ENCODE measurements at places on chromosomes 4 and X. TPM values are rescaled to one million over a fixed set of nuclear protein-coding genes. Genes with fewer than 3 reads are reported as not detected.
A peak's percentile ranks its signal among the peaks of the same experiment; 100 is the strongest.

- H3K4me1 ChIP-seq, result peaks cover 22% of the 10 kb centered on the region
- no peak for DNase-seq
- no peak overlapping the region for H3K27ac ChIP-seq
- peaks cover 22% of the 10 kb centered on the region for H3K36me3 ChIP-seq
- H3K27me3 ChIP-seq, result no peaks in the 10 kb centered on the region
- no peak overlapping the region for H3K4me3 ChIP-seq
Observed at GRCh38 chrX:65532016-65532415, 2.6 kb downstream of the LAS1L start.

GRCh38 chr4:153573221-153573620 lies 107.1 kb downstream of the TMEM131L start:
- no peak for DNase-seq
- peaks cover 69% of the 10 kb centered on the region for H3K4me1 ChIP-seq
- no peaks in the 10 kb centered on the region for H3K27me3 ChIP-seq
- peaks cover 42% of the 10 kb centered on the region for H3K36me3 ChIP-seq

DNA sequence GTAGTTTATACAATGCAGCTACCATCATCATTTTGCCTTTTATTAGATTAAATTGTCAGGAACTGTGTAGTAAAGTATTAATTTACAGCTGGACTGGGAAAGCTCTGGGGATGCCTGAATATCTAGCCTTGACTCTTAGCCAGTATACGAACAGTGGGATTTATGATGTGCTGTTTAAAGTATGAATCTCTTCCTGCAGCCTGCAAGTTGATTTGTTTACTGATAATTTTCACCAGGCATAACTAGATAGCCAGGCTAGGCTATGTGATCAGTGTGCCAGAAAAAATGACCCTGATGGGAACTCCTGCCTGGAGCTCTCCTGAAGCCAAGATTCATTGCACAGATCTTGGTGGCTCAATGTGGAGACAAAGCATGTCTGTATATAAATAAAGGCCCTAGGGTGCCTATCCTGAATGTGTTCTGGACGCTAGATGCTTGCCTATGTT lies 119.2 kb downstream of the SCLT1 start:
- no peaks in the 10 kb centered on the region for H3K4me1 ChIP-seq
- peaks cover 11% of the 10 kb centered on the region for H3K36me3 ChIP-seq
- H3K27ac ChIP-seq, result no peak overlapping the region
- DNase-seq, result no peak
- H3K27me3 ChIP-seq, result no peaks in the 10 kb centered on the region

- H3K27ac ChIP-seq, result no peak overlapping the region
- H3K27me3 ChIP-seq, result no peaks in the 10 kb centered on the region
- no peaks in the 10 kb centered on the region for H3K4me1 ChIP-seq
- H3K4me3 ChIP-seq, result no peak overlapping the region
- no peak for DNase-seq
- H3K36me3 ChIP-seq, result no peaks in the 10 kb centered on the region
Observed at GRCh38 chrX:147850875-147851274, 60.8 kb upstream of the FMR1 start.

GRCh38 chr4:22556495-22556894 lies 40.6 kb upstream of the ADGRA3 start:
- H3K27me3 ChIP-seq, result no peaks in the 10 kb centered on the region
- no peaks in the 10 kb centered on the region for H3K36me3 ChIP-seq

GRCh38 chr4:109795059-109795458 lies 6.7 kb downstream of the CFI start:
- peaks cover 10% of the 10 kb centered on the region for H3K27me3 ChIP-seq
- no peak overlapping the region for H3K4me3 ChIP-seq
- no peaks in the 10 kb centered on the region for H3K36me3 ChIP-seq
- no peak overlapping the region for H3K27ac ChIP-seq
- no peak for DNase-seq
- H3K4me1 ChIP-seq, result no peaks in the 10 kb centered on the region

DNA sequence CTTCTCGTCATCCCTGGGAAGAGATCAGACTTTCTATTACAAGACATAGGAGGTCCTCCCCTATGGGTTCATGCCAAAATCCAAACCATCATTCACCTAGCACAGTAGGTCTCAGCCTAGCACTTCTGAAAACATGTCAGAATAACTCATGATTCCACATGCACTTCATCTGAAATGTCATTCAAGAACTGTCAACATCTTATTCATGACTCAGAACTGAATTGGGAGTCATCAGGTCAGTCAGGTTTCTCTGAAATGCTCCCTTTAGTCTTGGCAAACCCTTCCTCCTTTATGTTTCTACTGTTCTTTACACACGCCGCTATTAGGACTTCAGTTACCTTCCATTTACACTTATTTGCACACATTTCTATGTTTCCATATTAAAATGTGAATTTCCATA lies 67.2 kb downstream of the ANTXR2 start:
- H3K36me3 ChIP-seq, result peaks cover 63% of the 10 kb centered on the region
- H3K4me3 ChIP-seq, result no peak overlapping the region
- no peak for DNase-seq
- no peaks in the 10 kb centered on the region for H3K27me3 ChIP-seq
- H3K4me1 ChIP-seq, result peaks cover 53% of the 10 kb centered on the region

DNA sequence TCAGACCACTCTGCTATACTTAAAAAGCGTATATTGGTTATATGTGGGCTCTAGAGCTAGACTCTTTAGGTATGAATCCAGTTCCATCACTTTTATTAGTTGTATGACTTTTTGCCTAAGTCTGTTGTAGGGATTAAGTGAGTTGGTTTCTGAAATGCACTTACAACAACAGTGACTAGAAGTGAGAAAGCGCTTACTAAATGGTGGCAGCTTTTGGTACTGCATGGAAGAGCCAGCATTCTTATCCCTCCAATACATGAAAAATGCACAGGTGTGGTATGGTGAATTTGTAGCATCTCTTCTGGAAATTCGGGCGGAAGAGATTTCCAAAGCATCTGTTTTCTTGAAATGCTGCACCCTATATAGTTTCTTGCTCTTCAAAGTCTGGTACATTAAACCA lies 117.1 kb downstream of the SPANXA1 start:
- no peak for DNase-seq
- no peaks in the 10 kb centered on the region for H3K27me3 ChIP-seq
- H3K4me3 ChIP-seq, result no peak overlapping the region
- H3K27ac ChIP-seq, result no peak overlapping the region
- H3K36me3 ChIP-seq, result no peaks in the 10 kb centered on the region

- H3K27me3 ChIP-seq, result no peaks in the 10 kb centered on the region
- H3K4me1 ChIP-seq, result no peaks in the 10 kb centered on the region
- H3K4me3 ChIP-seq, result no peak overlapping the region
- DNase-seq, result no peak
- H3K36me3 ChIP-seq, result no peaks in the 10 kb centered on the region
- H3K27ac ChIP-seq, result no peak overlapping the region
Observed at GRCh38 chr4:162015090-162015489, 148.7 kb downstream of the FSTL5 start.

- H3K27ac ChIP-seq, result no peak overlapping the region
- H3K4me1 ChIP-seq, result no peaks in the 10 kb centered on the region
- H3K27me3 ChIP-seq, result peaks cover 4% of the 10 kb centered on the region
- no peak overlapping the region for H3K4me3 ChIP-seq
- no peak for DNase-seq
Observed at GRCh38 chr4:108991551-108992328, 228.9 kb upstream of the ETNPPL start.

GRCh38 chrX:14027511-14028019 lies 2.1 kb downstream of the GEMIN8 start:
- H3K4me1 ChIP-seq, result peaks cover 31% of the 10 kb centered on the region
- DNase-seq, result no peak
- H3K27me3 ChIP-seq, result no peaks in the 10 kb centered on the region
- H3K4me3 ChIP-seq, result no peak overlapping the region

- H3K27me3 ChIP-seq, result no peaks in the 10 kb centered on the region
- H3K4me3 ChIP-seq, result peak within 1 kb of the TSS; percentile 46
- no peak within 1 kb of the TSS for H3K27ac ChIP-seq
- DNase-seq, result peak; percentile 46
- H3K4me1 ChIP-seq, result no peaks in the 10 kb centered on the region
Observed at GRCh38 chr4:162163892-162164759, at the start of gene FSTL5. Gene FSTL5 (minus strand): TSS chr4:162164000. CDS start chr4:162111396, 52,604 bp downstream.

DCAF12L1 gene
- not detected for total RNA-seq

VEGFD gene
- total RNA-seq, result not detected

TMEM150C gene
- total RNA-seq, result not detected

PARM1 gene
- total RNA-seq, result not detected

TMEM47 gene
- total RNA-seq, result not detected
